ENCODE measurements at places on chromosomes 1 and 21. TPM values are rescaled to one million over a fixed set of nuclear protein-coding genes. Genes with fewer than 3 reads are reported as not detected.

GRCh38 chr1:94787691-94788090 lies 32.5 kb upstream of the SLC44A3 start:
- DNase-seq: no peak

- DNase-seq: peak; percentile 87
Observed at GRCh38 chr1:228986093-228986904, 251.0 kb downstream of the RHOU start.

DNA sequence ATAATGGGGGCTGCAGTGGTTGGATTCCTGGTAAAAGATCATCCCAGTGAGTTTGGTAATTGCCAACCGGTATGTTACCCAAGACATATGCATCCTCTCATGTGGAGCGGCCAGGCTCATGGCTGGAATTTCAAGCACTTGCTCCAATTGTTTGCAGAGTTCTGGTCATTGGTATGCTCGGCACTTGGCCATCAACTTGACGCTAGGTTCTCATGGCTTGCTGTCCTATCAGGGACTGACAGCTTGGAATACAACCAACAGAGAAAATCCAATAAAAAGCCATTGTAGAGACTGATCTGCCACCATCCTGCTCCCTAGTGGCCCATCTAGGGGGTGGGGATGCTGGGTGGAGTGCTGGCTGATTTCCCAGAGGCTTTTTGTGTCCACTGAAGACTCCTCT lies 120.9 kb downstream of the EDEM3 start:
- no peak for DNase-seq

- DNase-seq: peak; percentile 96
Observed at GRCh38 chr1:156502894-156503697, 2.5 kb upstream of the MEF2D start.

GRCh38 chr21:40300300-40300699 lies 433.1 kb downstream of the PCP4 start:
- DNase-seq: no peak

DNA sequence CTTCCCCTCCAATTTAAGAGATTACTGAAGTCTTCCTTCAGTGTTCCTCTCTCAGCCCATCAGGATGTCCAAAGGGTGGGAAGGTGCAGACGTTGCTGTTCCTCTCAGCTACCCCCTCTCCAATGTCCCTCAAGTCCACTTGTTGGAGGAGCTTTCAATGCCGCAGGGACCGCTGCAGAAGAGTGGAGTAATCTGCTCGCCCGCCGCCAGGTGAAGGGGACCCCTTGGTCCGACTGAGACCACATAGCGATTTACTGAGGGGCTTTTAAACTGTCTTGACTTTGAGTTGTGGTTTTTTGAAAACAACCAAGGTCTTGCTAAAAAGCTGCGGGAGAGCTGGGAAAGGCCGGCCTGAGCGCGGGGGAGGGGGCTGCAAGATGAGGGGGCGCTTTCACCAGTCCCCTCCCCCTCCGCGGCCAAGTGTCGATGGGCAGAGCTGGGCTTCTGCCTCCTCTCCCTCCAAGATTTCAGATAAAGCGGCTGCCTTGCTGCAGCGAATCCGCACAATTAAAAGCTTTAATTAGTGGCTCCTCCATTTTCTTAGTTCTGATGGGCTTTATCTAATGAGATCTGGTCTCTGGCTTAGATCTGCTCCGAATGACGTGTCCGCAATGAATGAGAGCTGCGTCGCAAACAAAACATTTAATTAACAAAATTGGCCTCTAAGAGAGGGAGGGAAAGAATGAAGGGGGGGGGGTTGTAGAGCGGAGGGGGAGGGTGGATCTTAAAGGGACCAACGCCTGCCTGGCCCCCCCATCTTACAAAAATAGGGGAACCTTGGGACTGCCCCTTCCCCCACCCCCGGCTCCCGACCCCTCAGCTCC lies 5.9 kb downstream of the LMO4 start:
- peak; percentile 33 for DNase-seq

DNA sequence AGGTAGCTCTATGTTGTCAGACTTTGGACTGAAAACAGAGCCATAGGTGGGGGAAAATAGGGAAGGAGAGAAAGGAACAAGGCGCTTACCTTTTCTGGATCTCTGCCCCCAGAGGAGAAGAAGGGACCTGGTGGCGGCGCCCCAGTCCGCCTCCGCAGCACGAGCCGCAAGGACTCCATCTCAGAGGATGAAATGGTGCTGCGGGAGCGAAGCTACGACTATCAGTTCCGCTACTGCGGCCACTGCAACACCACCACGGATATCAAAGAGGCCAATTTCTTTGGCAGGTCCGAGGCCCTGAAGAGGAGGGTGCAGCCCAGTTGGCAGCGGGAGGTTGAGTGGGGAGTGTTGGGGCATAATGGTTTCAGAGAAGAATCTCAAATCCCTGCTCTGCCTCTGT lies 18.5 kb upstream of the TMEM222 start:
- no peak for DNase-seq

- DNase-seq: no peak
Observed at GRCh38 chr1:57270927-57271698, 152.7 kb downstream of the DAB1 start.

GRCh38 chr1:168187177-168187576 lies 8.4 kb downstream of the TIPRL start:
- DNase-seq: no peak

DNA sequence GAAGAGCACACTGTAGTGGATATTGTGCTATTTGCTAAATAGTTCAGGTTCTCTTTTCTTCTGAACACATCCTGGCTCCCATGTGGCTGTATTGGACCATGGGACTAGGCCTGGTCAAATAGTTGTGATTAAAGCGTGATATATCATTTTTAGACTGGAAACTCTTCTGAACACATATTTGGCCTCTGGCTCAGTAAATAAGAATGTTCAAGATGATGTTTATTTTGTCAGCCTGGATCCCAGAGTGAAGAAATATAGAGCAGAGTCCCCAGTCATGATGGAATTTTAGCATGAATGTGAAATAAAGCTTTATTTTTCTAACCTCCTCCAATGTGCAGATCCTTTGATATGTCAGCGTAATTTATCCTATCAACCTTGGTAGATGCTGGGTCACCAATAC lies 542.6 kb downstream of the ADGRL2 start:
- peak; percentile 6 for DNase-seq

DNA sequence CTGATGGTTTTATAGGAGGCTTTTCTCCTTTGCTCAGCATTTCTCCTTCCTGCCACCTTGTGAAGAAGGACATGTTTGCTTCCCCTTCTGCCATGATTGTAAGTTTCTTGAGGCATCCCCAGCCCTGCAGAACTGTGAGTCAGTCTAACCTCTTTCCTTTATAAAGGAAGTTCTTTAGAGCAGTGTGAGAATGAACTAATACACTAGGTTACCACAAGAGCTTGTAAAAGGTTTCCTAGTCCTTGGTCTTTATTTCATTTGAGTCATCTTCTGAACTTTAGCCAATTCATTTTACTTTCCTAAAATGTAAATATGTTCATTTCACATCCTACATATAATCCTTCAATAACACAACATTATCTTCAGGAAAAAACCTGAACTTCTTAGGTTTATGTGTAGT lies 365.3 kb downstream of the HHIPL2 start:
- no peak for DNase-seq

- DNase-seq: no peak
Observed at GRCh38 chr1:25112400-25112799, 119.9 kb downstream of the SYF2 start.

DNA sequence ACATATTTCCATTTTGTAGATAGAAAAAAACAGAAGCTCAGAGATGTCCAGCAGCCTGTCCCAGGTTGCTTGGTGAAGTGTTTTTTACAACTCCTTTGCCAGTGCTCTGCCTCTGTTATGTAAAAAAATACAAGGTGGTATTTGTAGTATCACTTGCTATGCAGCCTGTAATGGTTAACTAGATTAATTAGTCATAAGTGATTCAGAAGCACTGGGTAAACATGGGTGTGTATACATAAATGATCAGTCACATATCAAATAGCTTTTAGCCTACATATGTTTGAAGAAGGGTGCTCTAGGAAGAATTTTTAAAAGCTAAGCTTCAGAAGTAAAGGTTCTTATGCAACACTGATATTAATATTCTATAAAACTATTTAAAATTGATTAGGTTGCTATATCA lies 70.0 kb upstream of the MAGI3 start:
- no peak for DNase-seq

DNA sequence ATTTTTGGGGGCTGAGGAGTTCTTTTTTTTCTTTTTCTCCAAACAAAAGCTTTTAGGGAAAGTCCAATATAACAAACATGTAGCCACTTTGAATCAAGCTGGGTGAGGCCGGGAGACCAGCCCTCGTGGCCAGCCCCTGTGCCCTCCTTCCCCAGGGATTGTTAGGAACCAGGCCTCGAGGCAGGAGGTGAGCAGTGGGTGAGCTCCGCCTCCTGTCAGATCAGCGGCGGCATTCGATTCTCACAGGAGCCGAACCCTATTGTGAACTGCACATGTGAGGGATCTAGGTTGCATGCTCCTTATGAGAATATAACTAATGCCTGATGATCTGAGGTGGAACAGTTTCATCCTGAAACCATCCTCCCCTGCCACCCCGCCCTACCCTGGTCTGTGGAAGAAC lies 41.8 kb upstream of the TTC22 start:
- no peak for DNase-seq

GRCh38 chr1:14921057-14921456 lies 232.5 kb upstream of the TMEM51 start:
- DNase-seq: no peak

DNA sequence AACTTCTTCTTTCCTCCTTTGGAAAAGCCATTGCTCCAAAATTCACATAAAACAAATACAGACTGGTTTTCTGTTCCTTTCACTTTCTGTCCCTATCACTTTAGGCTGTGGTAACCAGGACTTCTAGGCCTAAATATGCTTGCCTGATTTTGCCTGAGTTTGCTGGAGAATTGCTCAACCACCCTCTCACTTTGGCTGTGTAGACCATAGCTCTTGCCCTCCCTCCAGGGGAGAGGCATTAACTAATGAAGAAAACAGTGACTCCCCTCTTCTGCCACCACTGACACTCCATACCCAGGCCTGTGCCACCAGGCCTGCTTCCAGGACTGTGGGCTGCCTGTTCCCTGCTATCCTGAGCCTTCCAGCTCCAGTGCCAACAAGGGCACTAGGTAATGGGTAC lies 163.5 kb downstream of the TOMM20 start:
- no peak for DNase-seq

DNA sequence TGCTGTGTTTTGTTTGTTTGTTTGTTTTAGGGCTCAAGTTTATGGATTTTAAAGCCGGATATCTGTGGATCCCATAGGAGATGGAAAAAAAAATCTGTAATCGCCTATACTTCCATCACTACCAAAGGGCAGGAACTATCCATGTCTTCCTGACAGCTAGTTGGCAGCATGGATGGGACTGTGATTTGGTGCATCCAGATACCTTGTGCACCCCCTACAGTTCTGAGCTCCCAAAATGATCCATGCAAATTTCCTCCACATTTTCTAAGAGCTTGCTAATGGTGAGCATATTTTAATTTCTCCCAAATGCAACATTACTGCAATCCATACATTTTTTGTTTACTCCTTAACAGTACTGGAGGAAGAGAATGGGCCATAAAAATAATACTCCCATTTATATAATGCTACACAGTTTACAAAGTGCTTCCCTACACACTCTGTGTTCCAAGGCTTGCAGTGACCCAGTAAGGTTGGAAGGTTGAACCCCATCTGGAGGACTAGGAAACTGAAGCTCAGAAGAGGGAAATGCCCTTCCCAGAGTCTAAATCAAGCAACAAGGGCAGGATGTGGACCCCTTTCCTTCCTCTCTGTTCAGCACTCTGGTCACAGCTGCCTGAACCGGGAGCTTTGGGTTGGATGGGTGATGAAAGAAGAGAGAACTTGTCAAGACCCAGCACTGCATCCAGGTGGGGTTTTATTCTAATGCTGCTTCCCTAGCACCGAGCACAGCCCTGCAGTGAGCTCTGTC lies 48.0 kb downstream of the CAPN8 start:
- DNase-seq: no peak

DNA sequence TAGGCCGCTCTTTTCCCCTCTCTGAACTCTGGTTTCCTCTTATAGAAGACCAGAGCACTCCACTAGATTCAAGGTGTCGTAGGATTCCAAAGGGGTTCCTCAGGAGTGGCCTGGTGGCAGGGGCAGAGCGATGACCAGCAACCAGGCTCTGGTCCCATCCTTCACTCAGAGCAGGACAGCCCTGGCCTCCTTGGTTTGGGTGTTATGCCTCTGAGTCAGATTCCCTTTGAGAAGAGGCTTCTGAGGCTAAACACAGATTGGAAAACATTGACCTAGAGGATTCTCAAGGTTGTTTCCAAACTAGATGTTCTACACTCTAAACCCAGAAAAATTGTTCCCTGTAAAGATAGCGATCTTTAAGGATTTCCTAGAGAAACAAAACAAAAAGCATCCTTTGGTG lies 49.8 kb upstream of the IKBKE start:
- no peak for DNase-seq

- no peak for DNase-seq
Observed at GRCh38 chr1:202034149-202034682, 23.8 kb downstream of the ELF3 start.

DNA sequence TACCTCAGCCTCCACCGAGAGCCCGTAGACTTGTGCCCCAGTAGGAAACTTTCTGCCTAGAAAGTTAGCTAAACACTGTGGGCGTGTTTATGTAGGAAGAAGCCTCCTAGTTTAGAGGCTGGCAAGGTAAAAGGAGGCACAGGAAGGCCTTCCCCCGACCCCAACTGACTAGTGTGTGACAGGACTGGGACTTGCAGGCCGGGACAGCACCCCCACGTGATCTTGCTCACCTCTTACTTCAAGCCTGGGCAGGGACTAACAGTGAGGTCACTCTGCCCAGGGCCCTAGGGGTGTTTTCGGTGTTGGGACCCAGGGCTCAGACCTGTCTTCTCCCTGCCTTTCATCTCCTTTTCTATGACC lies 392 bp upstream of the TAGLN2 start:
- DNase-seq: no peak

TEX38 gene
- 4.3 TPM for total RNA-seq

SIM2 gene
- 0.96 TPM for total RNA-seq

SPRR3 gene
- total RNA-seq: 8.7 TPM

SH2D1B gene
- not detected for total RNA-seq

MAP3K21 gene
- 3.6 TPM for total RNA-seq

MX2 gene
- 14.2 TPM for total RNA-seq

ESRRG gene
- total RNA-seq: 5.8 TPM

CNR2 gene
- under 0.01 TPM for total RNA-seq

CD101 gene
- 0.48 TPM for total RNA-seq

MMEL1 gene
- not detected for total RNA-seq

KRTAP10-2 gene
- total RNA-seq: not detected

OLFML2B gene
- total RNA-seq: 15.4 TPM

NBPF12 gene
- 9.1 TPM for total RNA-seq
